ENCODE measurements at places on chromosomes 2 and 18.

GRCh38 chr18:14747513-14748474 is at the start of gene ANKRD30B:
TSS of gene ANKRD30B (plus strand) at chr18:14748172. CDS start at chr18:14748420, 248 bp downstream.
- no peak for DNase-seq

DNA sequence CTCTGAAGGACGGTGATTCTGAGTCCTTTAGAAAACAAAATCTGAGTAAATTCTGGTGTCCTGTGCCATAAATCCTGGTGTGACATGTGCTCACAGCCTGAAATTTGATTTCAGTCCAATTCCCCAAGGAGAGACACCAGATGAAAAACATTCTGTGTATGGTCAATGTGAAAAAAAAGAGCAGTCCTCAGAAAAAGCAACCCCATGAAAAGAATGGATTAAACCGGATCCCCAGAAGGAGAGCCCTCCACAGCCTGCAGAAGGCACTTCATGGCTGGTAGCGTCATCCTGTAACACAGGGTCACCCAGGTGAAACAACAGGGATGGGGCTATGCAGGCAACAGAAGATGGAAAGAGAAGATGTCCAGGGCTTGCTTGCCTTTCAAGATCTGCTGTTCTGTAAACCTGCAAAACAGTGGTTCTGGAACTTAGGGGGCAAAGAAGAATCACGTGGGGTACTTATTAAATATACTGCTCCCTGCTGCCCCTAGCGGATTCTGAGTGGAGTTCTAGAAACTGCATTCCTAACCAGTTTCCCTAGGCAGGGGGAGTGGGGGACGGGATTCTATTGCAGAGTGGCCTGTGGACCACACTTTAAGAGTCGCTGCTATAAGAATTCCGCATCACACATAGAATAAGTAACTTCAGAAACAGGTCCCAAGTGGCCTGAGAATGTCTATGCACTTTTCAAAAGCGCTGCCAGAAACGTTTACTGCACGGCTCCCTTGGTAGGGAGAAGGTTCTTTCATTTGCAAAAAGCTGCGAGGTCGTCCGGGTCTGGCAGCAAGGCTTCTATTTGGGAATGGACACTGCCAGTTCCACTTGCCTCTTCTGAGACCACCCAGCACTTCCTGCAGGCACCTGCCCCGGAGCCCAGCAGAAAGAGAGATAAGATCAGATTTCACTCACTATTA is 118.9 kb upstream of the ARL5A start:
- peak; percentile 76 for DNase-seq

- no peak for DNase-seq
These were observed 3.1 kb downstream of the WNT10A start for GRCh38 chr2:218883491-218884490.

- DNase-seq: no peak
These were observed 112.7 kb upstream of the DLX2 start for GRCh38 chr2:172215172-172215935.

DNA sequence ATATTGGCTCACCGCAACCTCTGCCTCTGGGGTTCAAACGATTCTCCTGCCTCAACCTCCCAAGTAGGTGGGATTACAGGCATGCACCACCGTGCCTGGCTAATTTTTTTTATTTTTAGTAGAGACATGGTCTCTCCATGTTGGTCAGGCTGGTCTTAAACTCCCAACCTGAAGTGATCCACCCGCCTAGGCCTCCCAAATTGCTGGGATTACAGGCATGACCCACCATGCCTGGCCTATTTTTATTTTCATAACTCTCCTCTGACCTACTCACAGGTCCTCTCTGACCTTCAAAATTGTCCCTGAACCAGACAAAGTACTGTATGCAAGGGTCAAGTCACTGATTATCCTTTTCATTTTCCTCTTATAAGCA is 16.0 kb upstream of the KLHL23 start:
- no peak for DNase-seq

- DNase-seq: no peak
These were observed 402.7 kb downstream of the SETBP1 start for GRCh38 chr18:45083226-45083855.

- no peak for DNase-seq
These were observed 111.5 kb upstream of the ZNF236 start for GRCh38 chr18:76710646-76711520.

DNA sequence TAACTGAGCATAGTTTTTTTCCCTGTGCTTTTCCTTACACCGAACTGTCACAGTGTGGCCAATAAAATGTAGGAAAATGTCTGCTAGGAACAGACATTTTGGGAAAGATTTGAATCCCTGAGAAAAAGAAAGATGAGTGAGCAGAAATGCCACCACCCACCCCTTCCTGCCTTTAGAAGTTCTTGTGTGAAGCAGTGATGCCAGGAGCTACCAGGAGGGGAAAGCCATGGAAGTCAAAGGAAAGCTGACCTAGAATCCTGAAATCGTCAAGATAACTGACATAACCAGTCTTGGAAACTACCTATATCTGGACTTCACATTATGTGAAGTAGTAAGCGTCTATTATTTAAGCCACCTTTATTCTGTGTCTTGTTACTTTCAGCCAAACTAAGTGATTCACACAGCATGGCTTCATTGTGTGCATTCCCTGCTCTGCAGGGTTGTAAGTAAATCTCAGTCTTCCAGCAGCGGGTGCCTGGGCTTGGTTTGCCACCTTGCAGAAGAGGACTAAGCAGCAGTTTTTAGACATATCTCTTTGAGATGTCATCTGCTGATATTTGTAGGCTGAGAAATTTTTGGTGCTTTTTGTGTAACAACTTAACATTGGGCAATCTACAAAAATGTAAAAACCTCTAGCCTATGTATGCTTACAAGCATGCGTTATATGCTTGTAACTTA is 11.2 kb upstream of the SPRED2 start:
- no peak for DNase-seq

- no peak for DNase-seq
These were observed 60.4 kb downstream of the FAM117B start for GRCh38 chr2:202695166-202695565.

DNA sequence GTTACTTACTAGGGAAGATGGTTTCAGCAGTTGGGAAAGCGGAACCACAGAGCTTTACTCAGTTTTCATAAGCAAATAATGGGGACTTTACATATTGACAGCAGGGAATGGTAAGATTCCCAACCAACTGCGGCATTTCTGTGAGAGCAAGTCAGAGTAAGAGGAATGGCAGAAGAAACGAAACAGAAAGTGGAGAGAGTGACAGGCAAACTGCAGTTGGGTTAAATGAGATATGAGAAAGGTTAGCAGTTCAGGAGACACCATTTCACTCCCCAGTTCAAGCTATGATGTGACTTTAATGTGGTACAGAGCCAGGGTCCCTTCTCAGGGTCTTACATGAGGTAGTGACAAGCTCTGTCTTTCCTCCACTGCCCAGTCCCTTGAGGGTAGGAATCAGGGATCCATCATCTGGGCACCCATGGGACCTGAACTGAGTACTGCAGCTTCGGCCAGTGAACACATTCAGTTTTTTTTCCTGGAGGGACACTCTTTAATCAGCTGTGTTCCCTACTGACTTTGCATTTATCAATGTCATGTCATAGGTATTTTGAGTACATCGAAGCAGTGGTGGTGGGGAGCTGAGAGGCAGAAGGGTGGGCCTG is 33.0 kb upstream of the GREB1 start:
- DNase-seq: no peak

DNA sequence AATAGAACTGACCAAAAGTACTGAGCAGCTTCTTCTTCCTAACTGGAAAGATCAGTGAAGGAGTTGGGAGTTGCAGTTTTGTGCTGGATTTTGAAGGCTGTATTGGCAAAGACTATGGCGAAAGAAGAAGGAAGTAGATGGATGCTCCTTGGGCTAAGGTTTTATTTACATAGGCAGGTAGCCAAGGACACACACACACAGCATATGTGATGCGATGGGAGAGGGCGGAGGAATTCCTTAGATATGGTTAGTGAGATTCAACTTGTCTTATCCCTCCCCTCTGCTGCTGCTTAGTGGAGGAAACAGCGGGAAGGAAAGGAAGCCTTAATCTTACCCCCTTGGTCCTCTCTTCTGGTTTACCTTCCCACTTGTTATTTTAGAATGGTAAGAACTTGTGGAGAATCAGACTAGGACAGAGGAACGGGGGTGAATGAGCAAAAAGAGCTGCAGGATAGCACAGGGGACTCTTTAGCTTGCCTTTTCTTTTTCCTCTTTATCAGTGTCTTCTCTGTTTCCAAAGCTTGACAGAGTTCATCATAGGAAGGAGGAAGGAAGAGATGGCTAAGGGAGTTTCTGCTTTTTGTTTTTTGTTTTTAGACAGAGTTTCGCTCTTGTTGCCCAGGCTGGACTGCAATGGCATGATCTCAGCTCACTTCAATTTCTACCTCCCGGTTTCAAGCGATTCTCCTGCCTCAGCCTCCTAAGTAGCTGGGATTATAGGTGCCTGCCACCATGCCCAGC is 87.9 kb downstream of the OSBPL6 start:
- DNase-seq: no peak

- DNase-seq: no peak
These were observed 273.5 kb upstream of the ATP5MC3 start for GRCh38 chr2:175454953-175455389.

GRCh38 chr18:11035814-11036495 is 113.4 kb downstream of the PIEZO2 start:
- DNase-seq: no peak

GRCh38 chr2:127901339-127902056 is 15.7 kb upstream of the AMMECR1L start:
- no peak for DNase-seq

- DNase-seq: no peak
These were observed 325.2 kb downstream of the OSR1 start for GRCh38 chr2:19033240-19033639.

GRCh38 chr2:176682278-176682677 is 413.0 kb downstream of the MTX2 start:
- peak; percentile 82 for DNase-seq

DNA sequence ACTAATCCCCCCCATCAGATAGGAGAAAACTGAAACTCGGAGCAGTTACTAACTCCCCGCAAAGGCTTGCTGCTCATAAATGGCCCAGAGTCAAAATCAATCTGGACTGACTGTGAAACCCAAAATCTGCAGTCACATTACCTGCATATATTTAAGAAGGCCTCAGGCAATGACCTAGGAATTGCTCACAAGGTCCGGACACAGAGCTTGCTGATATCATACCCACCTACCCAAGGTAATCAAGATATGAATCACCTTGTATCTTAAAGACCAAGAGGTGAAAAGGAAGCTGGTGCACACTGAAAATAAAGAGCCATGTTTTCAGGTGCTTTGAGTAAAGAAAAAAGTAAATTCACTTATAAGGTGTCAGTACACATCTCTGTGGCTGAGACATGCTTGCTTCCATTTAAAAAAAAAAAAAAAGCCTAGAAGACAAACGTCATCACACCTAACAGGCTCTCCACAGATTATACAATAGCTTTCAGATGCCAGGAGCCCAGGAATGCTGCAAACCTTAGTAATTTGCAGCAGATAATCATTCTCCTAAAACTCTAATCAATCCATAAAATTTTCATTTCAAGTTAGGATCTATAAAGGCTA is 195.4 kb downstream of the ZEB2 start:
- DNase-seq: peak; percentile 79

DNA sequence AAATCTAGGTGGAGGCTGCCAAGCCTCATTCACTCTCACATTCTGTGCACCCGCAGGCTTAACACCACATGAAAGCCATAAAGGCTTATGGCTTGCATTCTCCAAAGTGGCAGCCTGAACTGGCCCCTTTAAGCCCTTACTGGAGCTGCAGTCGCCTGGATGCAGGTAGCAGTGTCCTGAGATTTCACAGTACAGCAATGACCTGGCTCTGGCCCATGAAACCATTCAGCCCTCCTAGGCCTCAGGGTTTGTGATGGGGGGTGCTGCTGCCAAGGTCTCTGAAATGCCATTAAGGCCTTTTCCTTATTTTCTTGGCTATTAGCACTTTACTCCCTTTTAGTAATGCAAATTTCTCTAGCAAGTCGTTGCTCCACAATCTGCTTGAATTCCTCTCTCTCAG is 48.6 kb downstream of the RNMT start:
- DNase-seq: no peak

GRCh38 chr2:103789381-103790095 is 1027.7 kb downstream of the TMEM182 start:
- DNase-seq: no peak

DNA sequence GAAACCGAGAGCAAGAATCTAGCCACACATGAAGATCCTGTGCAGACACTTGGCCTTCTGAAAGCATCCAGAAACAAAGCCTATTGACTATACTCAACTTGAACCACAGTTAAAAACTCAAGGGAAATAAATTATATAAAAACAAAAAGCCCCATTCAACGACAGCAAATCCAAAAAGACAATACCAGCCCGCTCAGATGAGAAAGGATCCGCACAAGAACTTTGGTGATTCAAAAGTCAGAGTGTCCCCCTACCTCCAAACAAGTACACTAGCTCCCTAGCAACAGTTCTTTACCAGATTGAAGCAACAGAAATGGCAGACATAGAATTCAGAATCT is 163.2 kb downstream of the WDPCP start:
- no peak for DNase-seq

- no peak for DNase-seq
These were observed 210.9 kb upstream of the SMAD7 start for GRCh38 chr18:49161627-49162026.

DNA sequence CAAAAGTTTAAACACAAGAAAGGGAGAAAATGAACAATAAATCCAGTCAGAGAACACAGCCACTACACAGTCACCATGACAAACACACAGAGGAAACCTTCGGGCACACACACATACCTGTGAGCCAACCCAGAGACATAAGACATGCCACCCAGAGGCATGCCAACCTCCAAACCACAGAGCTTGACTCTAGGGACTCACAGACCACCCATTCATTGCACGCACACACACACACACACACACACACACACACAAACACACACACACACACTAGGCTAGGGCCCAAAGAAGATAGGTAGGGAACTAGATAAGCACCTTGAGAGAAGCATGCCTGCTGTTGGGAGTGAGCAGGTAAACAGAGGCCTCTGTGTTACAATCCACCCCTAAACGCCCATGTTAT is 9.1 kb downstream of the SIX3 start:
- DNase-seq: no peak

DNA sequence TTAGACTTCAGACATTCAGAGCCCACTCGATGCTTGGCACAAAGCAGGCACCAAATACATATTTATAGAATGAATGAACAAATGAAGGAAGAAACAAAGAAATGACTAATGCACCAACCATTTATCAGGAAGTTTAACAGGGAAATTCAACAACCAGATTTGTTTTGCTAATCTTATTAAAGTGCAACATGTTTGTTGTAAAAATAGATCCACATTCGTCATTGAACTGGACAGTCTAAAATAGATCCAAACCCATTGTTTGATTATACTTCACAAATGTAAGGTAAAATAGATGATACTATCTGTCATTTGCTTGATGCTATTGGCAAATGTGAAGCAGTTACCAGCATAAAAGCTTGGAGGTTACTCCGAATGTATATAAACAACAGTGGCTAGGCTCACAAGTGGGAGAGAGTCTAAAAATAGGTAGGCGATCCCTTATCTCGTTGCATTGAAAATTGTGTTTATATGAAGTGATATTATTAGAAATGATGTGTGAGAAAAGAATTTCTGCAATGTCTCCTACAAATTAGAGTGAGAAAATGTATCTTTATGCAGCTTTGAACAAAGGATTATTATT is 246.2 kb downstream of the NEDD4L start:
- no peak for DNase-seq

- no peak for DNase-seq
These were observed 59.8 kb upstream of the SLC8A1 start for GRCh38 chr2:40511661-40512213.
